Activated CD4-positive, alpha-beta T cell treated with anti-CD3 and anti-CD28 coated beads, Interleukin-2, amount 50 U/mL, for 24 hours (primary cell): ENCODE measurements at places on chromosomes 1 and 21.

DNA sequence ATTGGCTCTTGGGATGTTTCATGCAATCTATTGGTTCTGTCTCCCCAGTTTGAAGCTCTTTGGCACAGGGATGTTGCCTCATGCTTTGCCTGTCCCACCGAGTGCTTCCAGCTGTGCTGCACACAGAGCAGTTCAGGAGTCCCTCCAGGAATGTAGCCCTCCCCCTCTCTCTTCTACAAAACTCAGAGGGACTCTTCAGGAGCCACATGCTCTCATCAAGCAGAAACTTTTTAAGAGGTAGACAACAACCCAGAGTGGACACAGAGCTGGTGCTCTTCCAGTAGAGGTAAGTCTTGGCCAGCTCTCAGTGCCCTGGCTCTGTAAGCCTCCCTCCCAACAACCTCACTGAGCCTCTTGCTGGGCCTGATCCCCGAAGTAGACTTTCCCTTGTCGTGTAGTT lies 11.6 kb upstream of the ZNF697 start:
- no peak for DNase-seq

- no peak for DNase-seq
Measured at GRCh38 chr21:32082466-32082865, 196.4 kb downstream of the MIS18A start.

- no peak for DNase-seq
Measured at GRCh38 chr1:106978477-106979322, 77.8 kb upstream of the PRMT6 start.

GRCh38 chr1:70039485-70039884 lies 165.9 kb downstream of the LRRC40 start:
- no peak for DNase-seq

DNA sequence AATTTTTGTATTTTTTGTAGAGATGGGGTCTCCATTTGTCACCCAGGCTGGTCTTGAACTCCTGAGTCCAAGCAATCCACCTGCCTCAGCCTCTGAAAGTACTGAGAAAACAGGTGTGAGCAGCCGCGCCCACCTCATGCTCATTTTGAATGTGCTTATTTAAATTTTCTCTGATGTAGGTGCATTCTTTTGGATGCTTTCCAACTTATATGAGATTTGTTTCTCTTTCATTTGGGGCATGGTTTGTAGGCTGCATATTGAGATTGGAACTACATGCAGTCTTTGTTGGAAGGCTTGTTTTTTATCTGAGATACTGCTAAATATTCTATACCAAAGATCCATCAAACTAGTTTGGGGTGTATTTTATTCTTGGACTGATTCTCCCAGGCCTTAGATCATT lies 81.0 kb upstream of the IVNS1ABP start:
- DNase-seq = no peak

GRCh38 chr1:1306070-1306660 lies 1.6 kb downstream of the ACAP3 start:
- no peak for DNase-seq

DNA sequence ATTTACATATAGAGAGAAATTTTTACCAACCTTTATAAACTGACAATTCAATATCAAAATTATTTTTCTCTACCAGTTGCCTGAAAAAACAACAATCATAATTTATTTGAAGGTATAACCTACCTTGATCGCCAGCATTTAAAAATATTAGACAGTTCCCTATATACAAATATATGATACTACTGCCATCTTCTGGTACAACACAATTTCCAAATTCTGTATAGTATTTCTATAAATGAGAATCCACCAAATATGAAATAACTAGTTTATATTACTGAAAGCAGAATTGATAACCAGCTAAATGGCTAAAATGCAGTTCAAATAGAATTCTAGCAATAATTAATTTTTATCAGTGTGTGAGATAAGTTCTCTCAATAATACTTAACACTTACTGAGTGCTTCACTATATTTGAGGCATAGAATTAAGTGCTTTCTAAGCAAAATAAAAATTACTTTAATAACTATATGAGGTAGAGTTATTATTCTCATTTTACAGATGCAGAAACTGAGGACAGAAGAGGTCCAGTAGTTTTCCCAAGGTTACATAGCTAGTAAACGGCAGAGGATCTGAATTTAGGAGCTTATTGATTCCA lies 75.6 kb downstream of the PIGK start:
- no peak for DNase-seq

DNA sequence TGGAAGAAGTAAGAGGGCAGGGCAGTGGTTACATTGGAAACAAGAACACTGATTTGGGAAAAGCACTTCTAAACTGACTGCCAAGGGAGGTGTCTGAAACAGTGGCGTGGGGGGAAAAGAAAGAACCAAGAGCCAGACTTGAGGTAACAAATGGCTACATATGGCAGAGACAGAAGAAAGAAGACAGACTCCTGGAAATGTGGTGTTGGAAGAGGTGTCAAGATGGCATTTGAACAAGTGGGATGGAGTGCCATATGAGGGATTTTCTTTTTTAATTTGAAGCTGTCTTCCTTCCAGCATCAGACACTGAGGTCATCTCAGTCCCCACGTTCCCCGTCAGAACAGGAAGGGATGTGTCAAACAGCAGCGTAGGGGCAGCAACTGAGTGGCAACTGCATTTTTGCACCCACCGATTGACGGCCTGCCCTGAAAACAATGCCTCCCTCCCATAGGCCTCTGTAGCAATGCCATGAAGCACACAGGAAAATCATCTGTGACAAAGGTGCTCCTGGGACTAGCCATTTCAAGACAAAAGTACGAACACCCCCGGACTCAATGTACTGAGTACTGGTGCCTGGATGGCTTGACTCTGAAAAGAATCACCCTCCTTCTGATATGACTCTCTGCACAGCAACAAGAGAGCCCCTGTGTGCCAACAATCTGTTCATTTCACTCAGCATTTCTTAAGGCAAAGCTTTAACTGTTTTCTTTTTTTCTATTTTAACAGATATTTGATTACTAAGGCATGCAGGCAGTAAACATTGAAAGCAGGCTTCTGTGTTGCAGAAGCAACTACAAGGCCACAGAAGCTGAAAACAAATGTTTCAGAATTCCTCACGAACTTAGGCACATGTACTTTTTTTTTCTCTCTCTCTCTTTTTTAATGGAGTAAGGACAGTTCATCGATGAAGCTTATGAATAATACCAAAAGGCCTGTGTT lies 37.0 kb downstream of the LPAR3 start:
- no peak for DNase-seq

- no peak for DNase-seq
Measured at GRCh38 chr1:198118134-198118533, 38.7 kb upstream of the NEK7 start.

DNA sequence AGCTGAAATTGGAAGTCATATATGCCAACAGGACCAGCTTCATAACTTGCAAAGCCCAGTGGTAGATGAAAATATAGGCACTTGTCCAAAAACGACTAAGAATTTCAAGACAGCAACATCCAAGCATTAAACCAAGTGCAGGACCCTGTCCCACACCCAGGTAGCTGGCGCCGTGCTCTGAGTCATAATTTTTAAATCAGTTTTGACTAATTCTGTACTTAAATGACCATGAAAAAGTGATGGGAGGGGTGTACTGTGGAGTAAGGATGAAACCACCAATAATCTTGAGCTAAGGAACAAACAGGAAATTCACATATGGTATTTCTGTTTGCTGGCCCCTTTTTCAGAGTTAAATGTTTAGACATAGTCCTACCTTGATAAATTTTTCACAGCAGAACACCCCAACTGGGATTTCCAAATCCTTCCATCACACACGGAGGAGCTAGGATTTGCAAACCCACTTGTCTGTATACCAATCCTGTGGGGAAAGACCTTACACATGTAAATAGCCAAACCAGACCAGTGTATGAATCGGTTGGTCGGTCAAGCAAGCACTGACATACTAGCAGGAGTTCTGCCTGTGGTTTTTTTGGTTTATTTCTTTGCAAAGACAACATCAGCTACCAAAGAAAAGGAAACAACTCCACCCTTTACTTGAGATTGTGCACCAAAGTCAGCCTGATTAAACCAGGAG lies 235.7 kb upstream of the RAB4A start:
- no peak for DNase-seq

- DNase-seq = no peak
Measured at GRCh38 chr21:37908691-37909090, 7.6 kb downstream of the KCNJ6 start.

GRCh38 chr21:41866274-41866809 lies 12.8 kb downstream of the PRDM15 start:
- DNase-seq = no peak

DNA sequence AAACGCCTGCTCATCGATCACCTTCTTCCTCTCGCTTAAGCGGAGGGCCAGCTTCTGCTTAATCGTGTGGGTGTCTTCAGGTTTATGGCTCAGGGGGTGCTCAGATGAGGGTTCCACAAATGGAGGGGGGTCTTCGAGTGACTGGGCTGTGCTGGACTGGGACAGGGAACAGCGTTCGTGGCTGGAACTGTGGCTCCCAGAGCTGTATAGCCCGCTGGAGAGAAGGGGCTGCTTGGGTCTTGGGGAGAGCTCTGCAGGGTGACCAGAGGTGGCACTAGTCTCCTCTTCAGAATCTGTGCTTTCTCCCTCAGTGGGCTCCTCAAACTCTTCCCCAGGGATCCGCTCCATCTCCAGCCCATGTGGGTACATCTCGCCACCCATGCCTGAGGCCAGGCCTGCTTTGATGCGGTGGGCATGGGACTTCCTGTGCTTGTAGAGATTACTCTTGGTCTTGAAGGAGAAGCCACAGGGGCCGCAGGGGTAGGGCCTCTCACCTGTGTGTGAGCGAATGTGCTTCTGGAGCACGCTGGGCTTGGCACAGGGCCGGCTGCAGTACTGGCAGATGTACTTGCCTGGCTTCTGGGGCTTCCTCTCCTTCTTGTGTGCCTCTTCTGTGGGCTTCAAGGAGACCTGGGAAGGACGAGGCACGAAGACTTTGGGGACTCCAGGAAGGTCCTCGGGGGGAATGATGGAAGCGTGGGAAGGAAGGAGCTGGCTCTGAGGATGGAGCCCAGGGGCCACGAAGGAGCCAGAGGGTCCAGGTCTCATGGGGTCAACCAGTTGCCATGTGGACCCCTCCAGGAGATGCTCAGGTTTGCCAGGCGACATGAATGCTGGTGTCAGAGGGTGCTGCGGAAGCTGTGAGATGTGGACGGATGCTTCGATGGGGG lies 99.4 kb upstream of the EDN2 start:
- no peak for DNase-seq

GRCh38 chr1:181335631-181336030 lies 147.7 kb upstream of the CACNA1E start:
- DNase-seq = no peak

GRCh38 chr1:113760102-113761080 lies 1.1 kb upstream of the PHTF1 start:
- no peak for DNase-seq

DNA sequence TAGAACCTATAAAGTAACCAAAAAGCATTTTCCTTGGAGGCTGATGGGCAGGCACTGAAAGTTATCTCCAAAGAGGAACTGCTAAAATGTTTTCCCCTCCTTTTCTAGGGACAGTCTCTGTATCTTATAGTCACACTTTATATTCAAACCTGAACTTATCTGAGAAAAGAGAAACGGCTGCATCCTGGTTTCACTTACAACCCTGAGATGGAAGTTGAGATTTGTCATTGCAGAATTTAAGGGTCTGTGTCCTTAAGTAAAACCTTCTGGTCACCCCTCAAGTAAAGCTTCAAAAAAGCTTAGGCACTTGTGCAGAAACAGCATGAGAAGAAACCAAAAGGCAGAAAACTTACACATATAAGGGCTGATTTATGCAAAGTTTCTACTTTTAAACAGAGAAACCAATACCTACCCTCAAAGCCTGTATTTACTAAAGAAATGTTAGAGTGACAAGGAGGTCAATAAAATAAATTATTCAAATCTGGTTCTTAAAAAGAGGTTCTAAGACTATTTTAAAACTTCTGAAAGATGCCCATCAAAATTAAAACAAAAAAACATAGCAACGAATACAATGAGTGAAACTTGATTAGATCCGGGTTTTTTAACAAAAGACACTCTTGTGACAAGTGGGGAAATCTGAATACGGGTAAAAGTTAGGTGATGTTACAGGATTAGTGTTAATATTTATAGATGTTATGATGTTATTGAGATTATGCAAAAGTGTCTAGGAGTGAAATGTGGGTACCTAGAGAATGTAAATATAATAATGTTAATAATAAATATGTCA lies 9.9 kb downstream of the CD58 start:
- DNase-seq = no peak

DNA sequence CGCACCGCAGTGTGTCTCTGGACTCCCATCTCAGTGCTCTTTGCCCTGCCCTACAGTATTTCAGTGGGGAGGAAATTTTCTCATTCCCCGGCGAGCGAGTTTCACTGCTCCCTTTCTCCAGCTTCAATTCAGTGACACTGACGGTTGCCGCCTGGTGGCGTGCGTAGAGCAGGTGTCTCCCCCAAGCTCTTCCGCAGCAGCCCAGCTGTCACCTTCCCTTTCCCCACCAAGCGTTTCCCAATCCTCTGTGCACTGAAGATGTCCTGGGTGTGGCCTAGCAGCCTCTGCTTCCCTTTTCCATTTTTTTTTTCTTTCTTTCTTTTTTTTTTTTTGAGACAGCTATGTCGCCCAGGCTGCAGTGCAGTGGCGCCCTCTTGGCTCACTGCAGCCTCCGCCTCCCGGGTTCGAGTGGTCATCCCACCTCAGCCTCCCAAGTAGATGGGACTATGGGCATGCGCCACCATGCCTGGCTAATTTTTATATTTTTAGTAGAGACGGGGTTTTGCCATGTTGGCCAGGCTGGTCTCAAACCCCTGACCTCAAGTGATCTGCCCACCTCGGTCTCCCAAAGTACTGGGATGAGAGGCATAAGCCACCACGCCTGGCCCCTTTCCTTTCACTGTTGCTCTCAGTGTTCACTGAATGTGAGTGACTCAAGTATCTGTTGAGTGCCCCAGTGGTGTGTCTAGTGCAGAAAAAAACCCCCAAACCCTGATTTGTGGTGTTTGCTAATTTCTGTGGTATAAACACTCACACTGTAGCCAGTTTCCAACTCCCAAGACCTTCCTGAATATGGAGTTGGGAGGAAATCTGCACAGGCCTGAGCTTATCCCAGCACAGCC lies 30.1 kb downstream of the TNFRSF1B start:
- DNase-seq = no peak
